Activated naive CD8-positive, alpha-beta T cell treated with anti-CD3 and anti-CD28 coated beads, Interleukin-2, amount 50 U/mL, for 16 hours (primary cell): ENCODE measurements at places on chromosomes 6 and 20.

DNA sequence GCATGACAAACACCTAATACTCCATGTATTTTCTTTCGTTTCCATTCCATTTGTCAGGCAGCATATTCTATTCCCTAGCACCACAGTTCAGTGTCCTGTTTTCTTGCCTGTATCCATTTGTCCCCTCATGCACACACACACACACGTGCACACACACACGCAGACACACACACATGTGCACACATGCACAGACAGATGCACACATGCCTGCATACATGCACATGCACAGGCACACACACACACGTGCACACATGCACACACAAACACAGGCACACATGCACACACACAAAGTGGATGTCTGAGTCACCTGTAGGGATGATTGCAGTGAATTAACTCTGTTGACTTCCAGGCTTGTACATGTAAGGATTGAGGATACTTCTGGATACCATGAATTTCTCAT lies 226.7 kb upstream of the SYNDIG1 start:
- DNase-seq: no peak

DNA sequence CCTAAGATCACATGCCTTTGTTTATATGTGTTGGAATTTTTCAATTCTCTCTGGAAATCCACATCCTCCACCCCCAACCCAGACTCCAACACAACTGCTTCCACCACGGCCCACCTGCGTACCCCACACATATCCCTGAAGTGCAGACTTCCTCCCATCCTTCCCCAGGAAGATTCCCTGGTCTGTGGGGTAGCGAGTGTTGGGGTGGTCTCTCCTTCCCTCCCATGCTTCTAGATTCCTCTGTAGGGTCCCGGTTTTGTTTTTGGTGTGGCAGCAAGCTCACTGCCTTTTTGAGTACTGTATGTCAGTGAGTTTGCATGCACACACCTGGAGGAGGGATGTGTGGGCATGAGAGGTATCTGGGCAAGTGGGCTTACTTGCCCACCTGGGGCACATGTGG lies 127.6 kb downstream of the MRPL14 start:
- no peak for DNase-seq

DNA sequence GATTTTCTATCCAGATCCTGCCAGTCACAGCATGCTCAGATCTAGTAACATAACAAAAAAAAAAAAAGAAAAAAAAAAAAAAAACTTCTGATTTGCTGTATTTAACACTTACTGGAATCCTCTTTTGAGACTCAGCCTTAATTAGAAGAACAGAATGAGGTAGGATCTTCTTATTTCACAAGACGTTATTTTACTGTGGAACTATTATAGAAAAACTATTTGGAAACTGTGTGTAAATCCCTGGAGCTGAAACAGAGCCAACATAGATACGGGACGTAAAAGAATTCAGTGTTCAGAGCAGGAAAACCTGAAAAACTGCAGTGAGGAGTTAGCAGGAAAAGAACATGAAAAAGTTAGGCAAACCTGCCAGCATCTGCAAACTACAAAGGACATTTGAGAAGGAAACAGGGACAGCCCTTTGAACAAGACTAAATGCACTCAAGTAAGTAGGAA lies 3.4 kb upstream of the ZNF217 start:
- no peak for DNase-seq

DNA sequence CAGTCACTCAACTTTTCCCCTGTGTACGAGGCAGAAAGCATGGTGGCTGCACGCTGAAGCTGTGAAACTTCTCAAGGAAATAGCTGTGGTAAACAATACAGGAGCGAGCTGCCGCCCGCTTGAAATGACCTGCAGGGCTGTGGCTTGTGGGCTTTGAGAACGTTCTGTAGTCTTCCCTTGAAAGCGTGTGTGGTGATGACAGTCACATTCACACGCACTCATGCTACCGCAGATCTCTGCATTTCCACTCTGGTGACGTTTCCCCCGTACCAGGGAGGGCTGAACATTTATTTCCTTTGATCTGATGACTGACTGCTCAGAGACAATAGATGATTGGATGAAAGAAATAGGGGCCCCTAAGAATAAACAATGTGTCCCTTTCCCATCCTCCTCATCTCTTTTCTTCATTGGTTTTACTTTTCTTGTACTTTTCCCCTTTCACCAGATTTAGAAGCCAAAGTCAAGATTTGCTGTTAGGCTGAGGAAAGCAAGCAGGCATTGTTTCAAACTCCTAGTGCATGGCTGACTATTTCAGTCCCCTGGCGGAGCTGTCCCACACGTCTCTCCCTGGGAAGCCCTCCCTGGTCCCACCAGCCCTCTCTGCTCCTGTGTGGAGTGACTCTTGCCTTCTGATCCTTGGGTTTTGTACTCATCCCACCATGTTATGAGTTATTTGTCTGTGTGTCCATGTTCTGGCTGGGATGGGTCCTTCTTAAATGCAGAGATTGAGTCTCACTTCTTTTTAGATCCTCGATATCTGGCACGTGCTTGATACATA lies 3.9 kb downstream of the SYTL3 start:
- peak; percentile 67 for DNase-seq

- no peak for DNase-seq
Observed at GRCh38 chr6:7992002-7992815, 72.0 kb downstream of the BLOC1S5 start.

DNA sequence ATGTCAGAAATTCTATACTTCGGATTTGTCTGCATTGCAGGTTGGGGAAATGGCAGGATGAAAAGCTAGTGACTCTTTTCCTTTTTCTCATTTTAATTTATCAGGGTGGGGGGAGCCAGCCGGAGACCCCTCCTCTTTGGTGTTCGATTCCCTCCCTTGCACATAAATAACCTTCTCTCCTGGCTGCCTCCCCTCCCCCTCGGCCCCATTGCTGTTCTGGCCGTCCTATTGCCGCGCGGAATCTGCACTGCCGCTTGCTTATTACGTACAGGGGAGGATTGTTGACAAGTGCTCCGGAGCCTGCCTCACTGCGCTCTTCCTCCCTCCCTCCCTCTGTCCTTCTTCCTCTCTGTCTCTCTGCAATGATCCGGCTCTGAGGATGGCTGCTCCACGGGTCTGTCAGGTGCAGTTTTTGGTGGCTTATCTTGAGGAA lies 154.7 kb downstream of the JARID2 start:
- no peak for DNase-seq
